ENCODE measurements at places on chromosomes 3 and 15.

- DNase-seq, result no peak
Measured at GRCh38 chr3:186315581-186316354, 46.3 kb downstream of the DGKG start.

GRCh38 chr3:100548053-100548452 is 55.6 kb downstream of the TMEM45A start:
- DNase-seq, result no peak

GRCh38 chr3:15220661-15221060 is 14.6 kb downstream of the CAPN7 start:
- DNase-seq, result no peak

GRCh38 chr3:113213896-113214587 is 2.7 kb downstream of the BOC start:
- DNase-seq, result no peak

DNA sequence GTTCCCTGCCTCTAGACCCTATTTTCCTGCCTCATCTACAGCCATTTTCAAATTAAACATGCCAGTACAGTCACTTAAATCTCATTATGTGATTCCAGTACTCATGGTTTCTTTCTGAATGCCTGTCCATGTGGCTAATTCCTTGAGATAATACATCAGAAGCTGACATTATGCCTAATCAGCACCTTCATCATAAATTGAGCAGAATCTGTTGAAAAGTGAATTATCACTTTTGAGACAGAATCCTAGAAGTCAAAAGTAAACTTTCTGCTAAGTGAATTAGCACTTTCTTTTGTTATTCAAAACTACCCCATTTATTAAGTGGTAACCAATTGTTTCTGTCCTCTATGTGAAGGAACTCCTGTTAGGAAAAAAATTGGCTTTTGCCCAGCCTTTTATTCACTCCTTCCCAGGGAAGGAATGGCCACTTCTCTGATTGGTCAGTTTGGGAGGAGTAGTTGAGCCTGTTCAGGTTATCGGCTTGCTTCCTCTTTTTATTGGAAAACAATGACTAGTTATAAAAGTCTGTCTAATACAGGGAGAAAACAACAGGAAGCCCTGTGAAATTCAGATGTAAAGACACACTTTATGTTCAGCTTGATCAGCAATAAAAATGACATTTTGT is 40.5 kb downstream of the OSTN start:
- peak; percentile 15 for DNase-seq

- DNase-seq, result peak; percentile 32
Measured at GRCh38 chr15:67746450-67746849, 78.9 kb upstream of the SKOR1 start.

DNA sequence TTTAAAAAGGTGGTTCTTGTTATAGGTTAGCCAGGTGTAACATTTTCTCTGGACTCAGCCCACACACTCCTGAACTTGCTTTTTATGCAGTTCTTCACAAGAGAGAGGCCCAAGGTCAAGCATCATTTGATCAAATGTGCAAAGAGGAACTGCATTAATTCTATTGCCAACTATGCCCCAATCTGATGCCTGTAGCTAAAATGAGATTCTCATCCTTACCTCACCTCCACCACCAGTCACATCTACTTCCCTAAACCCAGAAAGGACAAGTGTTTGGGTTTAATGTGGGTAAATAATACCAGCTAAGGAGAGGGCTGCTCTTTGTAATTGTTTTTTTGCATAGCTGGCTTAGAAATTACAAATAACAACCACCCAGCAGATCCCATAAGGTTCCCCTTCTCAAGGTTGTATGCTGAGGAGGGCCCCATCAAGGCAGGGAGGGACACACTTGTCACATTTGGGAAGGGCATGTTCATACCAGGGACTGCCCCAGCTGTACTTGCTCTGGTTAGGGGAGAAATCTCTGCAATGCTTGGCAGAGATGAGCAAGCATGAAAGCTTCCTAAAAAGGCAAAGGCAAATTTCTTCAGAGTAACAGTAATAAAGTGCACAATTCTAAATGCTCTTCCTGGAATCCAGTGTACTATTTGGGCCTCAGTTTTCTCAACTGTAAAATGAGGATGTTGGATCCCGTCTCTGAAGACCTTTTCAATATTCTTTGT is 76.2 kb downstream of the TGFBR2 start:
- DNase-seq, result no peak

DNA sequence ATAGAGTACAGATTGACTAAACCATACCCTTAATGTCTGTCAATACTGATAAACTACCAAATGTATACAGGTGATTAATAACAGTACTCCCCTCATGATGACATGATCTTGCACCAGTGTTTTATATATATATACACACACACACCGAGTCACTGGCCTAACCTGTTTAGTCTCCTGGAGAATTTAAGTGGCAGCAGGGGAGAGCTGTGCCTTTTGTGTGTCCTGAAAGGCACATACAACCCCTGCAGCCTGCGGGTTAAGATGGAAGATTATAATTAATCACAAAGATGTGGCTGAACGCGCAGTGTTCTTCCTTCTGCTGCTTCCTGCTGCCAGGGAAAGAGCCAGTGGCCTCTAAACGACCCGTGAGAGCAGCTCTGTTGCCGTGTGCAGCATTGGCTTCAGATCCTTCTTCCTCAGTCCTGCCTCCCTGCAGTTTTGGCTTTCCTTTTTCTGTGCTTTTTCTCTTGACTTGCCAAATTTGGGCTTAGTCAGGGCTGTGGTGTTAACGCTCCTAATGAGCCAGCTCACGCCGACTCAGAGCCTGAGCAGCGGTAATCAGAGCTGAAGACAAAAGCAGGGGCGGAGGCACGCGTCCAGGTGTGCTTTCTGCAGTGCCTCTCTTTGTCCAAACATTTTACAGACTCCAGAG is 42.5 kb upstream of the UBE3A start:
- peak; percentile 7 for DNase-seq

DNA sequence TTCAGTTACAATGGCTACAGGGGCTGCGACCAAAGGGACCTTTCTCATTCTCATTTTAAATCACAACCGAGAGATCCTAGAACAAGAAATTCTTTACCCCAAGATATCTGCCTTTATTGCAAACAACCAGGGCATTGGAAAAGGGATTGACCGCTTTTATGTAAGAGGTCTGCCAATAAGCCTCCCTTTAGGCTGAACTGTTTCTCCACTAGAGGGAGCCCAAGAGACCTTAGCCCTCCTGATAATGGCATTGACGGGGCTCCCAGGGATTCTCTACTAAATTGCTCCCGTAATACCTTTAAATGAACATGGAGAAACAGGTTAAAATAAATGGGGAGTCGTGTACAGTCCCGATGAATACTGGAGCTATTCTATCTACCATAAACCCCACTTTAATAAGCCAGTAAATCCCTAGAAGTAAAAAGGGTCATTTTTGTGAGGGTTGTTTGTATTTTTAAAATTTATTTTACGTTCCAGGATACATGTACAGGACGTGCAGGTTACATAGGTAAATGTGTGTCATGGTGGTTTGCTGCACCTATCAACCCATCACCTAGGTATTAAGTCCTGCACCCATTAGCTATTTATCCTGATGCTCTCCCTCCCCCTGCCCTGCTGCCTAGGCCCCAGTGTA is 7.5 kb upstream of the IGSF10 start:
- peak; percentile 40 for DNase-seq

DNA sequence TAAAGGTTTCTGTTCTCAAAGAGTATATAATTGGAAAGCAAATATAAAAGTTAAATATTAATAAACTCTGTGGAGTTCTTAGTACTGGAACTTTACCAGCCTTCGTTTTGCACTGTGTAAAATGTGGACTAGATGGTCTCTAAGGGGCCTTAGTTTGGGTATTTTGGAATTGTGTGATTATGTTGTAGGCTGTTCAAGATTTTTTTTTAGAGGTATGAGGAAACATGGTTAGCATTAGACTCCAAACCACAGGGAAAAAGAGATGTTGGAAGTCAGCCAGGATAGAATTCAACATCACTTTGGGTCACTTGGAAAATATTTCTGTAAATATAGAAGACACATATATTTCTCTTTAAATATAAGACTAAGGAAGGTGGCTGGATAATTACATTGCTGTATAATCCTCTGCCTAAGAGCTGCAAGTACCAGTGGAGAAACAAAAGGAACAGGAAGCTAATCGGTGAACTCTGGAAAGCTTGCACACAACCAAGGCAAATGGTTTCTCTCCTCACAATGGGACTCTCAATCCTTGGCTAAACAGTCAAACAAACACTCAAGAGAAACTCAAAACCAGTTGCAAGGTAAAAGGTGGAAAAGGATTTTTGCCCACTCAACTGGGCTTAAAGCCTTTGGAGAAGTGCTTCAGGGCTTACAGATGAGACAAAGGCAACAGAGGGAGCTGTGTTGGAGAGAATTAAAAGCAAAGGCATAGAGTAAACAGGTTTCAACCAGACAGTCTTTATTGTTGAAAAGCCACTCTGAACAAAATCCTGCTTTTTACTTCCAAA is 141.7 kb downstream of the NR1D2 start:
- DNase-seq, result no peak
